ENCODE measurements at places on chromosomes 3 and 15.
A peak's percentile ranks its signal among the peaks of the same experiment; 100 is the strongest.

- peak; percentile 15 for DNase-seq
These were observed 19.1 kb downstream of the SLC12A6 start for GRCh38 chr15:34318277-34319079.

DNA sequence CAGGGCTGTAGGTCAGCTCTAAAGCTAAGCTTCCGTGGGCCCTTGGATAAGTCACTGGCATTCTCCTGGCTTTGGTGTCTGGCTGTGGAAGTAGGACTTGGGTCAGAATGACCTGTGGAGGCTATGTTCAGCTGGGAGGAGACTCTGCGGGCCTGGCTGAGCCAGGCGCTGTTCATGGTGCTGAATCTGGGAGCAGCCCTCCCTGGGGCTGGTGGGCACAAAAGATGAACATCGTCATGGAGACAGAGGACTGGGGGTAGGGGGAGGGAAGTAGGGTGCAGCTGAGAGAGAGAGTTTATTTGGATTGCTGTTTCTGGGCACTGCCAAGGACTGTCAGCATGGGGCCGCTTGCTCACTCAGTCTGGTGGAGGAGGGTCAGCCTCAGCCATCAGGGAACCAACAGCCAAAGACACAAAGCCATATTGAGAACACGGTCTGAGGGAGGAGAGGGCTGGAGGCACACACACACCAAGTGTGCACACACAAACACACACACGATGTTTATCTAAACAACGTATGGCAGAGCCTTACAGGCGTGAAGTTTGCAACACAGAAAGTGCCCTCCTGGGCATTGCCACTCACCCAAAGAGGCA lies 120.7 kb upstream of the LINGO1 start:
- no peak for DNase-seq

- no peak for DNase-seq
These were observed 26.2 kb downstream of the POLR2M start for GRCh38 chr15:57732526-57733331.

GRCh38 chr15:38609097-38609738 lies 44.6 kb upstream of the RASGRP1 start:
- no peak for DNase-seq

GRCh38 chr15:80755885-80756284 lies 23.3 kb upstream of the CEMIP start:
- no peak for DNase-seq

- peak; percentile 63 for DNase-seq
These were observed 6.3 kb downstream of the THBS1 start for GRCh38 chr15:39587096-39587721.

- DNase-seq = no peak
These were observed 18.2 kb downstream of the SENP8 start for GRCh38 chr15:72136170-72137051.

DNA sequence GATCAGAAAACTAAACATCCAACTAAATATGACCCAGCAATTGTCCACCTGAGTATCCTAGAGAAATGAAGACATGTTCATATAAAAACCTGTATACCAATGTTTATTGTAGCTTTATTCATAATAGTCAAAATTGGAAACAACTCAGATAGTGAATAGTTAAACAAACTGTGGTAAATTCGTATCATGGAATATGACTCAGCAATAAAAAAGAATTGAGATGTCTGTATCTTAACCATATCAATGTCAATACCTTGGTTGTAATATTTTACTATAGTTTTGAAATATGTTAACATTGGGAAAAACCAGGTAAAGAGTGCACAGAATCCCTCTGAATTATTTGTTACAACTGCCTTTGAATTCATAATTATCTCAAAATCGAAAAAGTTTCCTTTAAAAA lies 159.3 kb upstream of the GAP43 start:
- DNase-seq = no peak

DNA sequence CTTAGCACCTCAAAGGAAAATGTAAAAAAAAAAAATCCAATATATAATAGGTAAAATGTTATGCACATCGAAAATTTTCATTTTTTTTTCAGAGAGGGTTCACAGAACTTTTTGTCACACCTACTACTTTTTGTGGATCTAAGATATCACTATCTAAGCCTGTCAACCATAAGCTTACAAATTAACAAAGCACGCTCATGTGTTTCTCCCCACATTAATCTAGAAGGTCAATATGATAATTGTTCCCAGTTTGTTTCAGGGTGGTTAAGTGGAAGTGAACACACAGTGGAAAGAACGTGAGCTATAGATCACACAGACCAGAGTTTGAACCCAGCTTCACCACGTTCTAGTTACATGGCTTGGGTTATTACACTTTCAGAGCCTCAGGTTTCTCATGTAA lies 78.6 kb upstream of the ROBO2 start:
- DNase-seq = no peak

- DNase-seq = no peak
These were observed 40.6 kb upstream of the MEX3B start for GRCh38 chr15:82086243-82086995.

- no peak for DNase-seq
These were observed 898.4 kb downstream of the PDCD6IP start for GRCh38 chr3:34696831-34697230.

- DNase-seq = no peak
These were observed 160.7 kb upstream of the MCTP2 start for GRCh38 chr15:94070356-94071295.

DNA sequence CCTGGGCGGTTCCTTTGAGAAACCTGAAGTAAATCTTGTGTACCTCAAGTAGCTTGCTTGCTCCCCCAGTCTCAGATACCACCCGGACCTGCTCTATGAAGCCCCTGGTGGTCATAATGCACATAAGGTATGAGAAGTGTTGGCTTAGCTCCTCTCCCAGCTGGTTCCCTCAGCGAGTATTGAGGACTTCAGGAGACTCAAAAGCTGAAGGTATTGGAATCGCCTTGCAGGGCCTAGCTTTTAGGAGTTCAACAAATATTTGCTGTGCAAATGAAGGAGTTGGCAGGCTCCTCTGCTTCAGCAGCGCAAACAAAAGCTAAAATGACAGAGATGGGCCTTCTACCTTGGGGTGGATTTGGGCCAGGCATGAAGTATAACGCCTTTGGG lies 1.7 kb downstream of the CMTM8 start:
- DNase-seq = no peak

- DNase-seq = no peak
These were observed 117.1 kb upstream of the TJP1 start for GRCh38 chr15:29939404-29939803.

DNA sequence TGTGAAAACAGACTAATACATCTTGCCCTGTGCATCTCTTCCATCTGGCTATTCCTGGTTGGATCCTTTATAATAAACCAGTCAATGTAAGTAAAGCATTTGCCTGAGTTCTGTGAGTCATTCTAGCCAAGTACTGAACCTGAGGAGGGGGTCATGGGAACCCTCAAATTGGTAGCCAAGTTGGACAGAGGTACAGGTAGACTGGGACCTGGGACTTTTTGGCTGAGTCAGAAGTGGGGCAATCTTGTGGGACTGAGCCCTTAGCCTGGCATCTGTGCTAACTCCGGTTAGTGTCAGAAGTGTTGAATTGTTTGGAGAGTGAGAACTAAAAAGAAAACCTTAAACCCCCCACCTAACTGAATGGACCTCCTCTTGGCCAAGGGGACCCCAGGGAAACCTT lies 21.0 kb upstream of the LIMD1 start:
- no peak for DNase-seq

GRCh38 chr15:42494998-42495360 lies 455 bp upstream of the SNAP23 start:
- no peak for DNase-seq

DNA sequence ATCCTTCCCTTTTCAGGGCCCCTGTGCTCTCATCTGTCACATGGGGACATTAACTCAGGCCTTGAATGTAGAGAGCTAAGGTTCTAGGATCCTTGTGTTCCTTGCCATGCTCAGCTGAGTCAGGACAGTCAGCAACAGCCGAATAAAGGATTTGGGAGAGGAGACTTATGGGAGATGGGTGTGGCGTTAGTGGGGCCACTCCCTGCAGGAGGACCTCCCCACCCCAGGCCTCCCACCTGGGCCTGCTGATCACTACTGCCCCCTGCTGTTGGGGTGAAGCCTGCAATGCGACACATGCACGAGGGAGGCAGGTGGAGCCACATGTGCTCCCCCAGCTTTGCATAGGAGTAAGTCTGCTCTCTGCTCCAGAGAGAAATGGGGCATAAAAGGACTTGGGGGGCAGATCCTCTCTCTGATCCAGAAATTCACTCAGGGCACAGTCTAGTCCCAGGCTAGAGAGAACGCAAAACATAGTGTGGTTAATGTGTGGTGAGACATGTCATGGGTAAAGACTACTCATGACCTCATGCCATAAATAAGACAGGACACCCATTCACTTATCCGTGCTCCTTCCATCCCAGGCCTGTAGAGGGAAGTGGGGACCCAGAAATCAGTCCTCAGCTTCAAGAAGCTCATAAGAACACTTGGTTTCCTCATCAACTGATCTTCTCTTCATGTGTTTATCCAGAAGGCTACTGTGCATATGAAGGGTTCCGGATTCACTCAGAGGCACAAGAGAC lies 19.4 kb downstream of the RBP1 start:
- DNase-seq = no peak

- no peak for DNase-seq
These were observed 15.3 kb downstream of the STARD9 start for GRCh38 chr15:42590619-42591237.

DNA sequence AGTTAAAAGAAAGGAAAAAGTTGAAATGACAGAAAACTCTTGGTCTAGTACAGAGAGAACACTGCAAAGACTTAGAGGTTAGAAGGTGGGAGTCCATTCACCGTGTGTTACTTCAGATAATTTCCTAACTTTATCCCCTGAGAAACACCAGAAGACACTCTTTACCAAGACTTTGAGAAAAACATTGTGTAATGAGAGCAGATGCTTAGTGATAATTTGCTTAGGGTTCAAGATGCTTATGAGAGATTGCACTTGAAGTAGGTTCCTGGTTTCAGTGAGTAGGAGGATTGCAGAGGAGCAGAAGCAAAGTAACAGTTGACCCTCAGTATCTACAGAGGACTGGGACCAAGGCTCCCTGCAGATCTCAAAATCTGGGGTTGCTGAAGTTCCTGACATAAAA lies 594.1 kb downstream of the NR2F2 start:
- DNase-seq = no peak

GRCh38 chr3:39349080-39349479 lies 19.6 kb downstream of the CCR8 start:
- DNase-seq = no peak

GRCh38 chr3:122403489-122403888 lies 12.4 kb downstream of the WDR5B start:
- DNase-seq = no peak

GRCh38 chr3:158084651-158085050 lies 21.6 kb downstream of the SHOX2 start:
- no peak for DNase-seq

DNA sequence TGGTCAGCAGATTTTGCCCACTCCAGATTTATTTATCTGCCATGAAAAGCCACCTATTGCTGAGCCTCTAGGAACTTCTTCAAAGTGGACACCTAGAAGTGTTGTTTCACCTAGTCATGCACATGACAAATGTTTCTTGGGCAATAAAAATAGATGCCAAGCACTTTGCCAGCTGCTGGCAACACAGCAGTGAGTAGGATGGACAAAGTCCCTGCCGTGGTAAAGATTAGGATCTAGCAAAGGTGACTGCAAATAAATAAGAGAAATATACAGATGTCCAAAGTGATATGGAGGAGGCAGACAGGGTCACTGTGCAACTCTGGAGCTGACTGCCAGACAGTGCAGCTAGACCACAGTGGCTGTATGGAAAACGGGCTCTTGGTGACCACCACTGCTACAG lies 137.9 kb downstream of the SUCLG2 start:
- DNase-seq = no peak

- no peak for DNase-seq
These were observed 1.7 kb upstream of the TGM5 start for GRCh38 chr15:43268111-43269105.

GRCh38 chr15:42057799-42058646 lies 36.3 kb downstream of the PLA2G4D start:
- no peak for DNase-seq

GRCh38 chr3:117871934-117872333 lies 1162.4 kb downstream of the TUSC7 start:
- no peak for DNase-seq

- peak; percentile 25 for DNase-seq
These were observed 87.9 kb downstream of the CHST2 start for GRCh38 chr3:143207338-143207961.

DNA sequence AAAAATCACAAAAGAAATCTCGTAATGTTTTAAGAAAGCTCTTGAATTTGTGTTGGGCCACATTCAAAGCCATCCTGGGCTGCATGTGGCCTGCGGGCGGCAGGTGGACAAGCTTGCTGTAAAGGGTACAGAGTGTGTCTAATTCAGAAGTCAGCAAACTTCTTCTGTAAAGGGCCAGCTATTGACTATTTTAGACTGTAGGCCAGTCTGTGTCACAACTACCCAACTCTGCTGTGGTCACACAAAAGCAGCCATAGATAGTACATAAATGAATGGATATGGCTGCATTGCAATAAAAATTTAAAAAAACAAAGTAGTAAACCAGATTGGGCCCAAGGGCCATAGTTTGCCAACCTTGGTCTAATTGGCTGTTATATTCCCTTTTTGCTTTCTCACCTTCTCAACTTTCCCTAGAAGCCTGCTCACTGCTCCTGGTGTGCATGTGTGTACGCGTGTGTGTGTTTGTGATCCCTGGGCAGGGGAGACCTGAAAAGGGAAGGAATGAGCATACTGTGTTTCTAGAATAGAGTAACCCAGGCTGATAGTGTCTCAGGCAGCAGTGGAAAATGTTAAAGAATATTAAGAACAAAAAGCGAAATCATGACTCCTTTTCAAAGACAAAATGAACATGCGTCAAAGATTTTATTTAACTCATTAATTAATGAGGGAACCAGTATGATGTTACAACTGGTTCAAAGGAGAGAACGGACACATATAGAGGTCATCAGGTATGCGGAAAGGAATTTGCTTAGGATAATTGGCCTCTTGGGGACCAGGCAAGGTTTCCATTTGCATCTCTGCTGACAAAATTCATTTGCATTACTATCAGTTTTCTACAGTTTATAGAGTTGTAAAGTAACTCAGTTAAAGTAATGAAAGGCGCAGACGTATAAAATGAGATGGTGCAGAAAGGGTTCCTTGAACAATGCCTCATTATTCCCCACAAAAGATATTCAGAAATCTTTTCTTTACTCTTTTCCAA lies 248.0 kb downstream of the THSD4 start:
- DNase-seq = no peak

- no peak for DNase-seq
These were observed 129.9 kb downstream of the RORA start for GRCh38 chr15:61099020-61099810.

- DNase-seq = no peak
These were observed 19.3 kb upstream of the RAB6B start for GRCh38 chr3:133914839-133915600.

- DNase-seq = no peak
These were observed 1.6 kb downstream of the CALML4 start for GRCh38 chr15:68203486-68203885.

- no peak for DNase-seq
These were observed 35.4 kb downstream of the ACAN start for GRCh38 chr15:88838667-88839066.

- peak; percentile 73 for DNase-seq
These were observed 10.0 kb downstream of the BMF start for GRCh38 chr15:40098489-40099261.
